ENCODE measurements at places on chromosomes 11 and 22.

GRCh38 chr11:62682518-62682917 lies 3.6 kb upstream of the UBXN1 start:
- DNase-seq: no peak

GRCh38 chr11:111370902-111371578 lies 8.0 kb downstream of the POU2AF1 start:
- no peak for DNase-seq

GRCh38 chr11:128917144-128917724 lies 25.4 kb downstream of the TP53AIP1 start:
- DNase-seq: no peak

DNA sequence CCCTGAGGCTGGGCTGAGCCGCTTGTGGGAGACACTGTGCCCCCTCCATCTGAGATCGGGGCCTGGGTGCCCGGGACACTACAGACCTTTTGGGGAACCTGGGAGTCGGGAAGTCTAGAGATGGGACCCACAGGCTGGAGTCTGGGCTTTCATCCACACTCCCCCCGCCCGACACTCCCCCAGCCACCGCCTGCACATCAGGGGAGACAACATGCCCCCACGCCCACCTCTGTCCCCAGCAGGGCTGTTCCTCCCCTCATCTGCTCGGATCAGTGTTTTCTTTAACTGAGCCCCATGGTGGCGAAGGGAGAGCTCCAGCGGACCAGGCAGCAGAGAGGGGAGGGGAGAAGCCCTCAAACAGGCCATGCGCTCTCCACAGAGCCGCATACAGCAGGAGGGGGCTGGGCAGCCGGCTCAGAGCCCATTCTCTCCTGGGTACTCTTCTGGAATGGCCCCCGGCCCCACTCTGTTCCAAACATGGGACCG lies 174.7 kb downstream of the IGLL1 start:
- DNase-seq: no peak

DNA sequence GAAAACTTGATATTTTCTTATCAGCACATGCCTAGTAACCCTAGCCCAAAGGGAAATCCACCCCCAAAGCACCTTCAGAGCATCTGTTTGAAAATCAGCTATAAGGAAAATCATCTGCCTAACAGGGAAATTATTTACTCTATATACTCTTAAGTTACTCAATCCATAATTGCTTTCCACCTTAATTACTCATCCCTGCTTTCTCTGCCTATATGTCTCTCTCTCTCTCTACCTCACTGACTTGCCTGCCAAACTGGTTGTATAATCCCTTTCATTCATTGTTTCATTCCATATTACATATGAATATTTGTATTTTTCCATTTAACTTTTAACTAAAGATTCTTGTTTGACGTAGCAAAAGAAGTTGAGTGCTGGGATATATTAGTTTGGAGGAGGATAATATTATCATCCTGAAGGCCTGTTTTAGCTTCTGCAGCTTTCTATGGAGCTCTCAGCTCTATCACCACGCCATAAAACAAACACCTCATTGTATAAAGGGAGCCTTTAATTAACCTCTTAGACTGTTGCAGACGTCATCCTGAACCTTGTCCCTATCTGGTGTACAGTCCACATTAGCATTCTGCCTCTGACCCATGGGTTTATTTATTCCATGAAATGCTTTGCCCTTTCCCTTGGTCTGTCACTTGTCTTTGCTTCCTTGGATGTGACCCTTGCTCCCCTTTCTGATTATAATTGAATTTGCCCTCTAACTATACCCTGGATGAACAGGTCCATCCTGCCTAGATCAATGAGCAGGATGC lies 98.9 kb downstream of the INSC start:
- DNase-seq: no peak

- no peak for DNase-seq
These were observed 8.1 kb upstream of the ANO3 start for GRCh38 chr11:26323837-26324236.

GRCh38 chr22:47371263-47372090 lies 609.0 kb downstream of the TBC1D22A start:
- no peak for DNase-seq

GRCh38 chr22:19590696-19591095 lies 66.5 kb upstream of the CLDN5 start:
- no peak for DNase-seq

DNA sequence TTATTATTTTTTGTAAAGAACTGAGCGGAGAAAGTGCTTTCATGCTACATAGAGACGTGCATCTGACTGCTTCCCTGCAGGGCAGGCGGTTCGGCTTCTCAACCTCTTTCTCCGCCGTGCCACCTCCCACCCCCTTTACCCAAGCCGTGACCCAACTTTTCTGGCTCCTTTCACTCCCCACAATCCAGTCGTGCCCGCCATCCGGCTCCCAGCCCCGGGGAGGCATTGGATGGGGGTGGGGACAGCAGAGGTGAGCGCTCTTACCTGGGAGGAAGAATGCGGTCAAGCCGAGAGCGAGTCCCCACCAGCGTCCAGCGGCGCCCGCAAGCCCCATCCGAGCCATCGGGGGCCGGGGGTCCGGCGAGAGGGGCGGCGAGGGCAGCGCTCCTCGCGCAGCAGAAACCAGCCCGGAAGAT lies 781 bp downstream of the NECTIN1 start:
- no peak for DNase-seq

Measured in NCI-H446 (cell line).